ENCODE measurements at places on chromosomes 6 and 20.
A peak's percentile ranks its signal among the peaks of the same experiment; 100 is the strongest.

DNA sequence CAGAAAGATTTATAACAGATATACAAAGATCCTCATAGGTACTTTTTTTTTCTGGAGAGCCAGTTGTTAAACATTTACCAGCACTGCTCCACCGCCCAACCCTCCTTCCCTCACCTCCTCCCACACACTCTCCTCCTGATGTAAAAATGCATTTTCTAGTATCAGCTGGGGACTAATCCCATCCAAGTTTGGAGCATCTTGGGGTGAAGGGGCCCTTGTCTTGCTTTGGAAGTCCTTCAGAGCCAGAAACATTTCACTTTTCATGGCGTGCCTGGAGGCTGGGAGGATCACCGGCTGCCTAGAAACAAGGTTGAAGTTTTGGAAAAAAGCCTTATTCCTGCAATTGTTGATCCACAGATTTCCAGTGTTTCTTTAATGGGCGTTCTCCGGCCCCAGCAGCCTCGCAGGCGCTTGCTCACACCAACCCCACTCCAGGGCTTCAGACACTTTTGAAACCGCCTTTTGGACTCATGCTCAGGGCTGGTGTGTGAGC is 165.1 kb upstream of the AFDN start:
- peak; percentile 55 for DNase-seq

DNA sequence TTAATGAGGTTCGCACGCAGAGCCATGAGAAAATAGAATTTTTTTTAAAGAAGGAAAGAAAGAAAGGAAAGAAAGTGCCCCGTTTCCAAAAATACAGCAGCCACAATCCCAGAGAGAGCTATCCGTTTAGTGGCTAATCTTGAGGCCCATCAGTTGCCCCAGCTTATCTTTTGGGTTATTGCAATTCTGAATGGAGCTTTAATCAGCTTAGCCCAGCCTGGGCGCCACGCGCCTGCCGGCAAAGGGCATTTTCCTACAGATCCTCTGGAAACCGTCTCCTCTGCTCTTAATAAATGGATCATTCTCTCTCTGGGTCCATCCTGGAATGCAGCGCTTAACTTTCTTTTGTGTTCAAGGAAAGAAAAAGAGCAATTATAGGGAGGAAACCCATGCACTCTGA is 413.3 kb downstream of the MAFB start:
- no peak for DNase-seq

DNA sequence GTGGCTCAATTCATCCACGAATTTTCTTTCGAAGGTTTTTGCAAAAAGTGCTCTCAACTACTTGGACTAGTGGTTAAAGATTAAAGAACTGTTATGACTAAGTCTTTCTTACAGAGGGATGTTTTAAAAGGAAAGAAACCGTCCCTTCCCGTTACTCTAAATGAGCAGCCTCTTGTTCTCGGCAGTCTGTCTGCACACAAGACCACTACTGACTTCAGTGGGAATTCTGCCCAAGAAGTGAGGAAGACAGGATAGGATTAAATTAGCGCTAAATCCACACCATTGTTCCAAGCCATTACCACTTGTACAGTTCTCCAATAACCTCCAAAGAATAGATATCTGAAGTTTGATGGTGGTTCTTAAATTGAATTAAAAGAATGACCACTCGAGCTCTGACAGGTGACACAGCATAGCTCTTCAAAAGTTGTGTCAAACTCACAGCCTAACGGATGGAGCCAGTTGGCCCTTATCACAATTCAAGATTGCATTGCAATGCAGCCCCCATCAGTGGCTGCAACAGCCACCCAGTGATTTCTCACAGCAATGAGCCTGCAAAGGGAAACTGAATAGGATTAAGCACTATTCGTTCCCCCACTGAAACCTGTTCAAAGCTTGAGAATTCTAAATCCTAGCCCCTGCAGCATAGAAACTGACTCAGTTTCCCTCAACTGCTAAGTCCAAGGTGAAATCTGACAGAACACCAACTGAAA is 1.8 kb downstream of the EPB41L2 start:
- no peak for DNase-seq

DNA sequence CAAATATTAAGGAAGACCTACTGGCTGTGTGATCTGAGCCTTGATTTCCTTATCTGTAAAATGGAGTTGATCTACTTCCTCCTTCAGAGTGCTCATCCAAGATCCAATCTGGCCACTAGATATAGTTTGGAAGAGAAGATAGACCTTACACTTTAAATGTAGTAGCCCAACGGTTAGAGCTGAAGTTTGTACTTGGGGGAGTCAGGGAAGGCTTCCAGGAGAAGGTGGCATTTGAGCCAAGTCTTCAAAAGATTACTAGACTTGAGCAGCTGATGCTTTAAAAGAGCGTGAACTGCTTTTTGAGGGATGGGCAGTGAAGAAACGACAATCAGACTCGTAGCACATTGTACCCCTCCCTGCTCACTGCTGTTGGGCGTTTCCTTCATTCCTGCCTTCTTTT is 3.6 kb downstream of the LBP start:
- DNase-seq = no peak

All from HuH-7.5 (cell line).